ENCODE measurements at places on chromosomes 6 and 20.

DNA sequence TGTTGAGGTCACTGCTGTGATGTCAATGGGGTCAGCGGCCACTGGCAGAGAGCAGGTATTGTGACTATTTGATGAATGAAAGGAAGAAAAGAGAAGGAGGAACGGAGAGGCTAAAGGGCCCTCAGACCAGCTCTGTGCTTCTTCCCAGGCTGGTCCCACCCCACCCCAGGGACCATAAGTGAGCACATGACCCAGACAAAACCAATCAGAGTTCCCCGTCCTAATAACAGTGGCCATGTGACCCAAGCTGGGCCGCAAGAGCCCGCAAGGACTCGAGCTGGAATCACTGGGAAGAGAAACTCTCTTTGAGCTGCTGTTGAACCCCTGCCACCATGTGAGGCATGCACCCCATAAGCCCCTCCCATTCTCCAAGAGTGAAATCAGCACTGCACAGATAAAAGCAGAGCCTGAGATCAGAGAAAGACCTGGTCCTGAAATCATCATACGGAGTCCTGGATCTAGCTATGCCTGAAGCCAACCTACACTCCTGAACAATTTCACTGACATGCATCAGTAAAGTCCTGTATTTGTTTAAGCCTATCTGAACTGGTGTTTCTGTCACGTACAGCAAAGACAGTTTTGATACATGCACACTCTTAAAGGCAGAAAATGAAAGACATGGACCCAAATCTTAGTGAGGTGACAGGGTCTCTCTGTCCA is 90.2 kb downstream of the PREX1 start:
- no peak for DNase-seq

DNA sequence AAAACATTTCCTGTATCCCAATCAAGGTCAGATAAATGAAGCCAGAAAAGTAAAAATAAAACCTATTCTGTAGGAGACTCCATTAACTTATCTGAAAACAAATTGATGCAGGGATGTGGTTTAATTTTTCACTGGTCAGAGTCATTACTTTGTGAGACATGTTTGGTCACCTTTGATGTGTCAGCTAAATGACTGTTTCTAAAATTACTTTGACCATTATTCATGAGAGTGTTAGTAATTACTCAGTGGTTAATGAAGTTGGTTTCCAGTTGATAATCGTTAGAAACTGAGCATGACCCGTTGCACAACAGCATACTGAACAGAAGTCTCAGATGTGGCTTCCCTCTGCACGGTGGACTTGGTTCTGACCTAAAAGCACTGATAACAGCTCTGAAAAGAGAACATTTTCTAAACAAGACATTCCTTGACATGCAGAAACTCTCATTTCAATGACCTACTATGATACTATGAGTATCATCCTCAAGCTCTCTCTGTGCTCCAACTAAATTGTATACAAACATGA is 410.5 kb upstream of the RNF217 start:
- no peak for DNase-seq

DNA sequence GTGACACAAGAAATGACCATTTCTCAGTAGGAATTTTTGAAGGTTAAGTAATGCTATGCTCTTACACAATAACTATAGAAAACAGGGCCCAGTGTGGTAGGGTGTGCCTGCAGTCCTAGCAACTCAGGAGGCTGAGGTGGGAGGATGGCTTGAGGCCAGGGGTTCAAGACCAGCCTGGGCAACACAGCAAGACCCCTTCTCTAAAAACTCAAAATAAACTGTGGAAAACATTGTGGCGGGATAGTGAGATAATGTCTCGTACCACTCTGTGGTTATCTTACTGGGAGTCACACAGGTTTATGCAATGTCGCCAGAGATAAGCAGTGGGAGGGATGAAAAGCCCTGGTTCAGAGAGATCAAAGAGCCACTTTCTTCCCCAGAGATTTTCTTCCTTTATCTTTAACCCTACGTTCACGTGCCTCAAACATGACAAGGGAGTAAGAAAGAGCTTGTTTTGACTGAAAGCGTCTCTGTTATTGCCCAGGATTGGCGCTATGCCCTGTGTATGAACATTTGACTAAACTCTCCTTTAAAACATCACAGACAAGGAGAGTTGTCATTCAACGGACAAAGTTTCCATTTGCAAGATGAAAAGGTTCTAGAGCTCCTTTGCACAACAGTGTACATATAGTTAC is 13.9 kb downstream of the GCM1 start:
- no peak for DNase-seq

- no peak for DNase-seq
Measured at GRCh38 chr6:159535656-159536350, 157.2 kb downstream of the SOD2 start.

GRCh38 chr20:49699200-49699992 is 14.3 kb downstream of the B4GALT5 start:
- no peak for DNase-seq

DNA sequence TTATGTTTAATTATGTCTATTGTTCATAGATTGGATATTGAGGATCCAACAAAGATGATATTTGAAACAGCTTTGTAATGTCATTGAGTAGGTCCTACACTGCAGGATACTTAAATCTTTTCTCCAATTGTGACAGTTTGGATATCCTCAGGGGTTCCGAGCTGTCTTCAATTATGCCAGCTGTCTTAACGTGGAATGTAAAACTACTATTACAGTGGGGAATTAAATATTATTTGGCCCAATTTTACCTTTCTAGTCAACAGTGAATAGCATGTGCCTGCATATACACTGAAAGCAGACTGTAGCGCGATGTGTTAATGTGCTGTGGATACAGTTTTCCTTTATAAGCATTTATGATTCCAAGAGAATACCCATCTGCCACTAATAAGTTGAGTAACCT is 156.9 kb downstream of the GRIK2 start:
- no peak for DNase-seq

GRCh38 chr6:41872147-41872546 is 23.0 kb downstream of the USP49 start:
- DNase-seq: no peak

DNA sequence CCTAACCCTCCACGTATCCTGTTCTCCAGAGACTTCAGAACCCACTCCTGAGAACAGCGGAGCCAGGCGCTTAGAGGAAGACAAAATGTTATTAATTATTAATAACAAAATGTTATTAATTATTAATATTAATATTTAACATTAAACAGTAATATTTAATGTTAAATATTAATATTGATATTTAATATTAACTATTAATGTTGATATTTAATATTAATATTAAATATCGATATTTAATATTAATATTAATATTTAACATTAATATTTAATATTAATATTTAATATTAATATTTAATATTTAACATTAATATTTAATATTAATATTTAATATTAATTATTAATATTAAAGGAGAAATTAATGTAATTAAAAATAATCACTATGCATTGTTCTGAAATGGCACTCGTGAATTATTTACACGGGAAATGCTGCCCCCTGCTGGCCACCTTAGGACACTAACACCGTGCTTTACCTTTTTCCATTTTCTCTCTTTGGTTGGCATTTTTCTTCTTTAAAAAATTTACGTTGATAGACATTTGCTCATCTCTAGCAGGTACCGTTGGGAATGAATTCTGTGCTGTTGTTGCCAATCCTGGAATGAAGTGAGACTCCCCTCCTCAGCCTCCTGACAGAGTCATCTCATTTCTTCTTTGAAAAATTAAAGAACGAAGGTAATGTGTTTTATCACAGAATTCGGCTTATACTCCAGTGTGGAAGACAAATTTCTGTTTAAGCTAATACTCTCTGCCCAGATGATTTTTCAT is 7.5 kb upstream of the GGTLC1 start:
- DNase-seq: no peak

- peak; percentile 92 for DNase-seq
Measured at GRCh38 chr20:327186-328026, 2.1 kb downstream of the SOX12 start.
